ENCODE measurements at places on chromosomes 2 and 18.

GRCh38 chr2:111191877-111192276 is 71.2 kb downstream of the BCL2L11 start:
- H3K4me1 ChIP-seq = peaks cover 14% of the 10 kb centered on the region
- H3K27ac ChIP-seq = no peak overlapping the region
- DNase-seq = no peak
- H3K36me3 ChIP-seq = no peaks in the 10 kb centered on the region
- no peaks in the 10 kb centered on the region for H3K27me3 ChIP-seq

GRCh38 chr2:149056541-149057255 is 18.2 kb downstream of the LYPD6B start:
- H3K36me3 ChIP-seq = no peaks in the 10 kb centered on the region
- no peak for DNase-seq
- no peaks in the 10 kb centered on the region for H3K4me1 ChIP-seq
- H3K27ac ChIP-seq = no peak overlapping the region
- no peaks in the 10 kb centered on the region for H3K27me3 ChIP-seq
- no peak overlapping the region for H3K4me3 ChIP-seq

DNA sequence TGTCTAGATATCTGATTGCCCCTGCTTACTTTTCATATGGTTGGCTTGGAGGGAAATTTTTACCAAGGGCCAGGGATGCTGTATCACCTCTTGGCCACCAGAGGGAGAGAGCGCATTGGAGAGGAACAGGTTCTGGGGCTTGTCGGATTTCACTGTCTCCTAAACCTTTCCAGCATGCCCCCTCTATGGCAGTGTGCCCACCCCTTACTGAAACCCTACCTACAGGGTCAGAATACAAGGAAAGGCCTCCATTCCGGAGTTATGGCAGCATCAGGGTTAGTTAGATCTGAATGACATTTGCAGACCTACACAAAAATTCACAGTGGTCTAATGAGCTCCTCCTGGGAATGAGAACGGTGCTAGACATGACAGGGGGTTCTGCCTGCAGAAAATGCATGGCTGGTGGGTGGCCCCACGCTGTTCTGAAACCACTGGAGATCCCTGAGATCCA is 5.8 kb downstream of the SLC14A2 start:
- H3K4me1 ChIP-seq = no peaks in the 10 kb centered on the region
- no peaks in the 10 kb centered on the region for H3K36me3 ChIP-seq
- H3K4me3 ChIP-seq = no peak overlapping the region
- H3K27me3 ChIP-seq = no peaks in the 10 kb centered on the region
- DNase-seq = peak; percentile 13

- H3K4me1 ChIP-seq = no peaks in the 10 kb centered on the region
- H3K36me3 ChIP-seq = no peaks in the 10 kb centered on the region
- no peak overlapping the region for H3K27ac ChIP-seq
- no peak overlapping the region for H3K4me3 ChIP-seq
- no peak for DNase-seq
- H3K27me3 ChIP-seq = no peaks in the 10 kb centered on the region
These were observed 70.1 kb downstream of the GTF3C3 start for GRCh38 chr2:196729418-196729817.

DNA sequence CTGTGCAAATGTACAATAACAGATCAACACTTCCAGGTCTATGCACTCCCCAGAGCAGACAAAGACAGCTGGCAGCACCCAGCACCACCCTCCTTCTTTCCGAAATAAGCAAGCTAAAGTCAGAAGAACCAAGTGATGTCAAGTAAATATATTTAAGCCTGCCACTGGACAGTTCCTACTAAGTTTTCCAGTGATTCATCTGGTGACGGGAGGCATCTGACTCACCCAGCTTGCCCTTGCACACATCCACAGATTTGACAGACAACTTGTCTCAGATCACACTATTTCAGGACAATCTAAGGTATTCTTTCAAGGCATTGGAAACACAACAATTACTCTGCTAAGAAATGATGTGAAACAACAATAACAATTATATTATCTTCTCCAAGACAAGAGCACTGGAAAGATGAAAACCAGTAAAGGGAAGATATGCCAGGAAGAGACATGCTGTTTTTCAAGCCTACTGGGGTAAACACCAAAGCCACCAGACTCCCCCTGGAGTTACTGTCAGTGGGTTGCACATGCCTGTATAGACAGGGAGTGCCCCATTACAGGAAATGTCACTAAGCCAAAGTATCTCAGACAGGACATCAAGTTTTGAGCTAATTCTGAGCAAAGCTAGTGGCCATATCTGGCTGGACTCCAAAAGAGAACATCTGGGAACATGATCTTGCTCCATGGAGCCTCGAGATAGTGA is 287.9 kb upstream of the KLHL29 start:
- no peaks in the 10 kb centered on the region for H3K4me1 ChIP-seq
- no peak overlapping the region for H3K4me3 ChIP-seq
- no peak overlapping the region for H3K27ac ChIP-seq
- DNase-seq = no peak
- H3K27me3 ChIP-seq = no peaks in the 10 kb centered on the region
- no peaks in the 10 kb centered on the region for H3K36me3 ChIP-seq

- no peak for DNase-seq
- H3K27me3 ChIP-seq = no peaks in the 10 kb centered on the region
- H3K36me3 ChIP-seq = no peaks in the 10 kb centered on the region
- H3K4me1 ChIP-seq = no peaks in the 10 kb centered on the region
- no peak overlapping the region for H3K4me3 ChIP-seq
These were observed 155.0 kb upstream of the MAPRE2 start for GRCh38 chr18:34886177-34886576.

- H3K4me1 ChIP-seq = no peaks in the 10 kb centered on the region
- H3K4me3 ChIP-seq = no peak overlapping the region
- no peaks in the 10 kb centered on the region for H3K27me3 ChIP-seq
- no peak overlapping the region for H3K27ac ChIP-seq
These were observed 32.3 kb upstream of the NABP1 start for GRCh38 chr2:191645434-191646162.

GRCh38 chr2:216568576-216568975 is 64.6 kb upstream of the IGFBP2 start:
- no peaks in the 10 kb centered on the region for H3K4me1 ChIP-seq
- H3K27ac ChIP-seq = no peak overlapping the region
- no peaks in the 10 kb centered on the region for H3K27me3 ChIP-seq
- H3K36me3 ChIP-seq = no peaks in the 10 kb centered on the region
